ENCODE measurements at places on chromosomes 7 and 10.

- no peak for DNase-seq
Observed at GRCh38 chr7:132486274-132486610, 90.0 kb downstream of the PLXNA4 start.

DNA sequence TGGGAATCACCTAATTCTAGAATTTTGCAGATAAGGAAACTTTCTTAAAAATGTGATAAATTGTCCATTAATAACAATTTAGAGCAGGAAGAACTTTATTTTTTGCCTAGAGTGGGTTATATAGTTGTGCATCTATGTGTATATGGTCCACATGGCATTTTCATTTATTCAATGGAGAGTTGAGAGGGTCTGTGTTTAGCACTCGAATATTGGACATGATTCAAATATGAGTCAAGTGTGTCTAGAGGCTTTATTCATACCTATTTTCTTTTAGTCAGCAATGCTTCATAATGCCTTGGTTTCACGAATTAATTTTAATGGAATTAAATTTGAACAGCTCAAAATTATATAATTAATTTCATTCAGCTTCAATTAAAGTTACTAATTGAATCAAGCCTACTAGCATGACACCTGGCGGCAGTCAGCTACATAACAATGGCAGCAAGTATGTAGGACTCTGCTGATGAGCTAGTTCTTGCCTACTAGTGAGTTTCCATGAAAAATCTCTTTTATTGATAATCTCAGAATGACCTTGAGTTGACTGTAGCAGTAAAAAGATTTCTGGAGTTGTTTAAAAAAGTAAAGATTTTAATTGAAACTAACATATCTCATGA, 17.7 kb downstream of the MDFIC start:
- no peak for DNase-seq

DNA sequence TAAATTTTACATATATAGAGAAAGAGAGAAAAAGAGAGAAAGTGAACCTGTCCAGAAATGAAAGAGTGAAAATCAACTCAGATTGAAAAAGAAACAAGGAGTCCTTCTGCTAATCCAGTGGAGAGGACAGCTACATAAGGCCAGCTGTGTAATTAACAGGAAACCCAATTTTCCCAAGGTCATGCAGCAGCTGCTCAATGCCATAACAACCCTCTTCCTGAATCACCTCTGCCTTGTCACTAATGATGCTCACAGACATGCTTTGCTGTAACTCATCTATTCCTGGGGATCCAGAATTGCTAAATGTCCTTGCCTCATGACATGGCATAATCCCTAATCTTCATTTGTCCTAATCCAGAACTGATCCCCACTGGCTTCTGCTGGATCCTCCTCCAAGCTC, 288.6 kb downstream of the NEBL start:
- no peak for DNase-seq

- no peak for DNase-seq
Observed at GRCh38 chr7:67847092-67847787, 850.6 kb downstream of the TYW1 start.

DNA sequence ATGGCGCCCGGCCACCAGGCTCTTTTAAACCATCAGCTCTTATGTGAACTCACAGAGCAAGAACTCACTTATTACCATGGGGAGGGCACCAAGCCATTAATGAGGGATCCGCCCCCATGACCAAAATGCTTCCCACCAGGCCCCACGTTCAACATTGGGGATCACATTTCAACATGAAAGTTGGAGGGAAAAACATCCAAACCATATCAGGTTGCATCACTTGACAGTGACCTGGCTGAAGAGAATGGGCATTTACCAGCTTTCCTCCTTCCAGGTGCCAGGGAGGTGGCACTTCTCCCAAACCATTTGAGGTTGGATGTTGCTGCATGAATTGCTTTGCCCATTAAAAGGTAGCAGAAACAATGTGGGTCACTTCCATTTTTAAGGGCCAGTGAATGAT, 115.6 kb upstream of the TNS3 start:
- DNase-seq = no peak

GRCh38 chr10:3006607-3007006, 60.7 kb upstream of the PFKP start:
- no peak for DNase-seq

DNA sequence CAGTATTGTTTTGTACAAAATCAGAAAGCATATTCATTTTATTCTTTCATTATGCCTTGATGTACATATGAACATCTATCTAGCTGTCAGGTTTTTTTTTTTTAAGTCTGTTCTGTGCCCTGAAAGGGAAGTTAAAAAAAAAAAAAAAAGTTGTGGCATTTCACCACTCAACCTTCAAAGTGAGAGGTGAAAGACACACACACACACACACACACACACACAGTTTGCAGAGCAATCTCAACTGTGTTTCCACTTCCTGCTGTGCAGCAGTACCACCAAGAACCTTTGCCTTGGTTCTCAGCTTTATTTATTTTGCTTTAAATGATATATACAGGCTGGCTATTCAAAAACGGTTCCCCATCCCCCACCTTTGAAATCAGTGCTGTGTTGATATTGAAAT, 955.6 kb downstream of the GATA3 start:
- no peak for DNase-seq

DNA sequence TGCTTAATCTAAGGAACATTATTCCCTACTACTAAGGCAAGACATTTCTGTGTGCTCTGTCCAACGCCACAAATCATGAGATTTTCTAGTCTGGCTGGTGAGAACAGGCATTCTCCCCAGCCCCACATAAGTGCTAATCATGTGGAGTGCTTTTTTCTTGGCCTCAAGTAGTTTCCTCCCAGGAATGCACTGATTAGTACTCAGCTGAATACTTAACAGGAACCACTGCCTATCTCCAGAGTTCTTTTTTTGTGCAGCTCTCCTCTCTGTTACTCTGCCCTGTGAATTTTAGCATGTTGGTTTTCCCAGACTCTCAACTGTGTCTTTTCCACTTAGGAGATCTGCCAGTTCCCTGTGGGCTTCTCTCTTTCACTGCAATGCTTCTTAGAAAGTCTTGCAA, 1098.5 kb upstream of the LRRTM3 start:
- no peak for DNase-seq

DNA sequence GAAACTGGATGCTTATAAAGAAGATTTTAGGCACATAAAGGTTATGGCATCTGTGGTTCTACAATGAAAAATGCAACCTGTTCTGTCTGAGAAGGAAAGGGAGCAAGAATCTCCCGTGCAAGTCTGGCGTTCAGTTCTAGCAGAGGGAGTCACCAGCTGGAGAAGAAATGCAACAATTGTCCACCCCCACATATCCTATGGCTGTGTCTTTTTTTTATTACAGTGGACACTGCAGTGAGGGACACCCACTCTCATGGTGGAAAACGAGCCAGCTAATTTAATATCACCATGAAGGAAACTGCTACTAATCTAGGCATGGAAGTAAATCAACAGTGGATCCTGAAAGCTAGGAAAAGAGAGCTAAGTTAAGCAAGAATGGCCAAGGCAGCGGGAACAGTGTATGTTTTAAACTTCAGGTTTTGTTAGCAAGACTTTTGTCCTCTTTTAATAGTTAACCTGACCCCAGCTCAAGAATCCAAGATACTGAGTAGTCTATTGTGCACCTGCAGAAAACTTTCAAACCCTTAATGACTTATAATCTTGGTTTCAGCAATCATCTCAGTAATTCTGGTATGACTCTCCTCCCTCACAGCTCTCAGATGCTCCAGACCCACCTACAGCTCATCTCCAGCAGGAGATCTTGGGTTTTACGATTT, 149.3 kb downstream of the FGFR2 start:
- DNase-seq = no peak

DNA sequence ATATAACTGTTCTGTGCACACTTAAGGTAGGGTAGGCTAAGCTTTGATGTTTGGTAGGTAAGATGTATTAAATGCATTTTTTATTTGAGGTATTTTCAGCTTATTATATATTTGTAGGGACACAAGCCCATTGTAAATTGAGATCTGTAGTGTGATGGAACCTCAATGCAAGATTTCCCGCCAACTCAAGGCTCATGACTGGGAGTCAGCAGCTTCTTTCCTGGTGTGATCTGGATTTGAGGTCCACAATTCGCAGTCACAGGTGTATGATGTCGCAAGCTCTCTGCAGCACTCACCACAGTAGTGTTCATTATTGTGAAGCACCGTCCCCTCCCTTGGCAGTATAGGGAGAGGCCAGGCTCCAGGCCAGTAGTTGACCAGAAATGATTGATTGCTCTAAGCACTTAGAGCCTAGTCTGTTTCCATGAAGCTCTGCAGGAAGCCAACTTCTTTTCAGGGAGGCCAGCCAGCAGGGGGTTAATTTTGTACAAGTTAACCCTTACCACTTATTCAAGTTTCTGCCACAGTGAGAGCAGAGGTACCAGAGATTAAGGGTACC, 54.9 kb downstream of the SEM1 start:
- DNase-seq = no peak

DNA sequence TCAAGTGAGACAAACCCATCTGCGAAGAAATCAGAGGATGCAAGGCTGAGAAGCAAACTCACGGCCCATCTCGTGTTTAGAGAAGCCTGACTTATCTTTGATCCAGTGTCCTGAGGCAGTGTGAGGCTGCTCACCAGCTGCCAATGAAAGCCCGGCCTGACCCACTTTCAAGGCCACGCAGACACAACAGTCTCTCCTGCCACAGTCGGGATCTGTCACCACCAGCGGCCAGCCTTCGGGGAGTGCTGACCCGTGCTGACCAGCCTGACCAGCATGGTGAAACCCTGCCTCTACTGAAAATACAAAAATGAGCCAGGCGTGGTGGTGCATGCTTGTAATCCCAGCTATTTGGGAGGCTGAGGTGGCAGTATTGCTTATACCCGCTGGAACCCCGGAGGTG, 7.4 kb upstream of the DNAJB6 start:
- no peak for DNase-seq

DNA sequence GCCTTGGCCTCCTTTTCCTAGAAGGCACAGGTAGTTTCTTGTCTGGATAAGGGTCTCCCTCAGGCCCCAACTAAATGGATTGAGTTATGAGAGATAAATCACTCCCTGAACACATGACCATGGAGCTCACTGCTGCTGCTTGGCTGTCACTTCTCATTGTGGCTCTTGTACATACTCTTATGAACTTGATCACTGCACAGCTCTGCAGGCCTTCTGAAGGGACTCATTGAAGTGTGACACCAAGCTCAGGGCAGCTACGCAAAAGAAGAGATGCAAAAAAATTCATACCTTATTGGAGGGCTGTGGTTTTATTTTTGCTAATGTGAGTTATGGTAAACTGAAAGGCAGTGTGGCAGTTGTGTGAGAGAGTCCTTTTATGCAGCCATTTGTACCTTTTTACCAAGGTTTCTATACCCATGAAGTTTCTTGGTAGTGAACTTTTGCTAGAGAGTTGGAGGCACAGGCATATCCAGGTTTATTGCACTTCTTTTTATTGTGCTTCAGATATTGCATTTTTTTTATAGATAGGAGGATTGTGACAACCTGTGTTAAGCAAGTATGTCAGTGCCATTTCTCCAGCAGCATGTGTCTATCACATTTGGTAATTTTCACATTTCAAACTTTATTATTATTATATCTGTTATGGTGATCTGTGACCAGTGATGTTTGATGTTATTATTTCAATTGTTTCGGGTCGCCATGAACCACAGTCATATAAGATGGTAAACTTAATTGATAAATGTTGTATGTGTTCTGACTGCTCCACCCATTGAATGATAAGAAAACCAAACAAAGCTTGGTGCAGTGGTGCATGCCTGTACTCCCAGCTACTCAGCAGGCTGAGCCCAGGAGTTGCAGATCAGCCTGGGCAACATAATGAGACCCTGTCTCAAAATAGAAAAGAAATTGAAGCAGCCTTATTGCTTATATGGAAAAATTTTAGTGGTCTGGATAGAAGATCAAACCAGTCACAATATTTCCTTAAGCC, 100.6 kb downstream of the LRRC4 start:
- DNase-seq = no peak

GRCh38 chr10:61785473-61786105, 115.9 kb upstream of the ARID5B start:
- DNase-seq = no peak

DNA sequence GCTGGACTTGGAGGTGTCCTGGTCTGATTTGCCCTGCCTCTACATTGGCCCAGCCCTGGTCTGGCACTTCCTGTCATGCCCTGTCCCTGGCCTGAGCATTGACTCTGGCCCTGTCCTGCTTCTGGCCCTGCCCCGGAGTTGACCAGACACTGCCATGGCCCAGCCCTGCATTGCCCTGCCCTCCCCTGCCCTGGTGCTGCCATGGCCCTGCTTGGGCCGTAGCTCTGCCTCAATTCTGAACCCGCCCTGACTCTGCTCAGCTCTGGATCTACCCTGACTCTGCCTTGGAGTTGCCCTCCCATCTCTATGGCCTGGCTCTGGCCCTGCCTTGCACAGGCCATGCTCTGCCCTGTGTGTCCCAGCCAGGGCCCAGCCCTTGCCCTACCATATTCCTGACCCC, 647.1 kb downstream of the ZNF37A start:
- DNase-seq = no peak

DNA sequence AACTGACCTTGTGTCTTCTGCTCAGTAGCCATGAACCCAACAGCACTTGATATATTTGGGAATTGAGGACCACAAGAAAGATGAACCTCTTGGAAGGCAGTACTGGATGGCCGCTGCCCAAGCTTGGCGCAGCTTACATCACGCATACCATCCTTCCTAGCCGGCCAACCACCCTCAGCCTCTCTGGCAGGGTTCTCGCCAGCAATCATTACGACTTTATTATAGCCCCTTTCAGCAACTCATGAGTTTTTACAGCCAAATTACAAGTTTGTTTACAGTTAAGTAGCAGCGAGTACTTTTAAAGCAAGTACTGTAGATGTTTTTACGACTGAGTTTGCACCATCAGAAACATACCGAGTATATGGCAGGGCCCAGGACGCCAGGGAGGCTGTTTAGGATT, 769.1 kb downstream of the SUGCT start:
- no peak for DNase-seq

- DNase-seq = peak; percentile 43
Observed at GRCh38 chr7:6271060-6271658, 1.3 kb downstream of the CYTH3 start.

GRCh38 chr7:95240921-95241320, 83.4 kb downstream of the PON1 start:
- no peak for DNase-seq

DNA sequence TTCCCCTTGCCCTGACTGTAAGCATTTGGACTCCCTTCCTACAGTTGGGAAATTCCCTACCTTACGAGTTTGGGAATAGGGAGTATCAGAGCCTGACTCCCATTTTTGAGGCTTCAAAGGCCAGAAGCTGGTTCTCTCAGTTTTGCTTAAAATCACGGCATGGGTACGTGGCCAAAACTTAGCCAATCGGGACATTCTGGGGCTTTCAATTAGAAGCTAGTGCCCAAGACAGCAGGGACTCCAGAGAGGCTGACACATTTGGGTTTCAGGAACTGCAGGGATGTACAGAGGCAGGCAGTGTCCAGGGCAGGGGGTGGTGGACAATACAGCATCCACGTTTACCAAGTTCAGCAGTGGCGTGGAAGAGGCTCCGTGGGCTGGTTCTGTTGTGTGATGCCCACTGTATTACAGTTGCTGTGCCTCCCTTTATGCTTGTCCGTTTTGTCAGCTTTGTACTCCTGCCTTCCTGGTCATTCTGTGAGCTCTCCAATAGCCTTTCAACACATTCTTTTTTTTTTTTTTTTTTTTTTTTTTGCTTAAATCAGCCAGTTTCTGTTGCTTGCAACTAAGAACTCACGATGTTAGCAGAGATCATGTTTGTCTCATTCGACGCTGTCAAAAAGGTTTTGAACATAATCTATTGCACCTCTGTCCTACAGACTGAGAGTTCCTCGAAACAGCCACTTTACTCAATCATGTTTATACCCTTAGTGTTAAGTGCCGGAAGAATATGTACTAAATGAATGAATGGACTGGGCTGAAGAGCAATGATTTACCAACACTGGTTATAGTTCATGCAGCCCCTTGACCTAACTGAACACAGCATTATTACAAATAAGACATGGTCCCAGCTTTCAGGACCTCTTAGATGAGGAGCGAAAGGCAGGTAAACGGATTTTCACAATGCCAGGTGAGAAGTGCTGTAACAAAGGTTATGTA, 1.1 kb downstream of the GGCT start:
- no peak for DNase-seq

All from HAP-1 (cell line).